CD8-positive, alpha-beta T cell (primary cell): ENCODE measurements at places on chromosomes 11 and 22.

- DNase-seq, result no peak
Observed at GRCh38 chr22:35102663-35103062, 36.7 kb downstream of the ISX start.

- peak; percentile 23 for DNase-seq
Observed at GRCh38 chr11:76601272-76601671, 69.3 kb downstream of the LRRC32 start.

GRCh38 chr11:1138097-1138496 lies 19.7 kb upstream of the MUC5AC start:
- DNase-seq, result no peak

GRCh38 chr11:6628526-6628925 lies 9.3 kb upstream of the TPP1 start:
- DNase-seq, result no peak

- DNase-seq, result no peak
Observed at GRCh38 chr22:28589102-28589750, 90.4 kb downstream of the TTC28 start.

- no peak for DNase-seq
Observed at GRCh38 chr11:126063507-126063852, 814 bp upstream of the CDON start.

GRCh38 chr22:27206374-27207133 lies 549.2 kb downstream of the MIAT start:
- DNase-seq, result no peak

- DNase-seq, result no peak
Observed at GRCh38 chr11:8922691-8923090, 10.1 kb downstream of the C11orf16 start.
